ENCODE measurements at places on chromosomes 16 and 17.

DNA sequence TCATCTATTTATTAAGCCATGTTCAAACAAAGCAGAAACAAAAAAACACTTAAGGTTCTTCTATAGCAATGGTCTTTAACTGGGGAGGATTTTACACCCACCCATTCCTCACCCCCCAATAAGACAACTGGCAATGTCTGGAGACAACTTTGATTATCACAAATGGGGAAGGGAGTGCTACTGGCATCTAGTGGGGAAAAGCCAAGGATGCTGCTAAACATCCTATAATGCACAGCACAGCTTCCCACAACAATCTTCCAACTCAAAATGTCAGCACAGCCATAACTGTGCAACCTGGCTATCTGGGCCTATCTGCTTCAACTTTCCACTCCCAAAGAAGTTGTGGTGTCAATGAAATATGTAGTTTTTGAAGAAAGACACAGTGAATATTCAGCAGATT is 1044.4 kb downstream of the CDH8 start:
- DNase-seq, result no peak

- no peak for DNase-seq
These were observed 25.1 kb downstream of the C16orf54 start for GRCh38 chr16:29720703-29721102.

DNA sequence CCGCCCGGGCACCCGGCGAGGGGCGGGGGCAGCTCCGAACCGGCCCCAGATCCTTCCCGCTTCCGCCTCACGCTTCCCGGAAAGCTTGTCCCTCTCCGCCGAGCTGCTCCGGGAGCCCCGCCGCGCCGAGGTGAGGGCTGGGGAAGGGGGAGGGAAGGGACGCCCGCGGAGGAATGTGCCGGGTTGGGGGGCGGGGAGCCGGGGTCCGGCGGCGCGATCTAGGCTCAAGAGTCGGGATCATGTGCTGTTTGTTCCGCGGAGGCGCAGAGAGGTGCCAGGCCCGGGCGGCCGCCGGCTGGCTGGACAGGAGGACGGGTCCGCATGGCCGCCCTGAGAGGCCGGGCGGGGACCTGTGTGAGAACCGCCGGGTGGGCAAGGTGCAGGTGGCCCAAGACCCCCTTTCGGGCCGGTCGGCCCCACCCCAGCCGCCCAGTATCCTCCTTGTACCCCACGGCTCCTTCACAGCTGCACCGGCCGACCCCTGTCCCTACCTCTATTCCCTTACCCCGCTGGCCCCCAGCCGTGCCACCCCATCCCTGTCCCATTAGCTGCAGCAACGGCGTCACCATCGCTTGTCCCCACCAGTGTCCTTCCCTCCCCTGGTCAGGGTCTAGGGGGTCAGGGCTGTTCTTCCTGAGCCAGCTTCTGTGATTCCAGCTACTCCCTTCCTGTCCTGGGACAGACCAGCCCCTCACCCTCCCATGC is 429 bp downstream of the KIF1C start:
- DNase-seq, result peak; percentile 52

GRCh38 chr17:37339321-37339720 is 36.5 kb upstream of the C17orf78 start:
- no peak for DNase-seq

DNA sequence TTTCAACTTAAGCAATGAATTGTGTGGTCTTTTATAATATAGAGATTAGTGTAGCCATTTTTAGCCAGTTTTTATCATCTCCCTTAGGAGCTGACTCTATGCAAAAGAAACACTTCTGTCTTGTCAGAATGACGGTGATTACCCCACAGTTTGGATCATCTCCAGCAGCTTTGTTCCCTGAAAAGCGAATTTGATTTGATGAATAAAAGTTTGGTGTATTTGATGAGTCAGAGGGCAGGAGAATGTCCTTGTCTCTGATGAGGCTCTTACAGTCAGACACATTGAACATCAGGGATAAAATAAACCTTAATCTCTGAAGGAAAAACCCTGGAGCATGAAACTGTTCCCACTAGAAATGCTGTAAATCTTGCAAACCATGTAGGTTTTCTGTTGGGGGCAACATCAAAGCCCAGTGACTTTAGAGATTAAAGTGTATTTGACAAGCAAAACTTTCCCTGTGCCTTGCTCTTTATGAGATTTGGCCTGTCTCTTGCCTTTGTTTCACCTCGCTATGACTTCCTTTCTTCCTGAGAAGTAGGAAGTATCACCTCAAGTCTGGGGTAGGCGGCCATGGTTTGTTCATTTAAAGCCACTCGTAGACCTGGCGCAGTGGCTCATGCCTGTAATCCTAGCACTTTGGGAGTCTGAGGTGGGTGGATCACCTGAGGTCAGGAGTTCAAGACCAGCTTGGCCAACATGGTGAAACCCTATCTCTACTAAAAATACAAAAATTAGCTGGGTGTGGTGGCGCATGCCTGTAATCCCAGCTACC is 209.3 kb downstream of the FTO start:
- no peak for DNase-seq

- no peak for DNase-seq
These were observed 52.4 kb downstream of the PLD6 start for GRCh38 chr17:17153709-17154108.

DNA sequence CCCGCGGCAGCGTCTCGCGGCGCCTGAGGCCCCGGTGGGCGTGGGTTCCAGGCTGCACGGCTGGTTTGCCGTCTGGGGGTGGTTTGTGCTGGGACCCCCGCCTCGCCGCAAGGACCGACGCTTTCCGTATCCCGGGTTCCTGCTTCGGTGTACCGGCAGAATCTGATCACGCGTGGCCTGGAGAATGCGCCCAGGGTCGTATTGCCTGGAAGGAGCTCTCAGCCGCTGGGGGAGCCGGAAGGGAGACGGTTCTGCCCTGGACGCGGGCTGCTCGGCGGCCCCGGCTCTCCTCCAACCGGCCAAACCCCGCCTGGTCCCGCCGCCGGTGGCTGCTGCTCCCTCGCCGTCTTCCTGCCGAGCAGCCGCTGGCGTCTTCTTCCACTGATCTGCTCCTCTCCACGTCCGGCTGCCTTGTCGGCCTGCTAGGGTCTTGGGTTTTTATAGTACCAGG is 39.8 kb downstream of the ZNF778 start:
- DNase-seq, result no peak

GRCh38 chr17:43399839-43400328 is 1.1 kb downstream of the ARL4D start:
- no peak for DNase-seq

GRCh38 chr17:11917415-11917814 is 79.9 kb downstream of the ZNF18 start:
- DNase-seq, result no peak

DNA sequence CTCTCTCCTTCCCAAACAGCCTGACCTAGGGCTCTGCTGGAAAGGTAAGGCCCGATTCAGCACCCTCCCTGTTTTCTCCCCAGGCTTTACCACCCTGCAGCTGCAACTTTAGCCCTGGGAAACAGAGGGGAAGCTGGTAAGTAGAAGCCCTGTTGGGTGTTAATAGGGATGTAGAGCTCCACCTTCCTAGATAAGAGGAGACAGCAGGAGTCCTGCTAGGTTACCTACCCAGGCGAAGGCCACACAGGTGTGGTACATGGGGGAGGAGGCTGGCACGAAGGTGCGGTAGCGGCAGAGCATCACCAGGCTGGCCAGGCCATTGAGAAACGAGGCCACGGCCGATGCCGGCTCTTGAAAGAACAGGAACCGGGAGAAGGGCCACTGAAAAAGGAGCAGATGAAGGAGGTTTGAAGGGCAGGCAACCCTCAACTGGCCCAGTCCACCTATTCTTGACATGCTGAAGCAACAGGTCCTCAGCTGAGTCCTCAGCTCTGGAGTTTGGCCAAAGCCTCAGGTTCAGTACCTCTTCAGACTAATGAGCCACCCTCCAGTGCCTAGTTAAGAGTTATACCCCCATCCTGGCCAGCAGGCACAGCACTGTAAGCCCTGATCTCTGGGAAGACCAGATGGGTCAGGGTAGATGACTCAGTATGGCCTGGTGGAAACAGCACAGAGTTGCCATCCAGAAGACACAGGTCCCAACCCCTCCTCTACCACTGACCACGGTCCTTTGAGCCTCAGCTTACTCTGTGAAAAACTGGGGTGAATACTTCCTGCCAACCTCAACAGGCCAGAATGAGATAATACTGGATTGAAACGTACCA is 3.3 kb downstream of the PGAP3 start:
- DNase-seq, result no peak

- DNase-seq, result no peak
These were observed 39.3 kb downstream of the ARHGAP27 start for GRCh38 chr17:45393411-45393810.

DNA sequence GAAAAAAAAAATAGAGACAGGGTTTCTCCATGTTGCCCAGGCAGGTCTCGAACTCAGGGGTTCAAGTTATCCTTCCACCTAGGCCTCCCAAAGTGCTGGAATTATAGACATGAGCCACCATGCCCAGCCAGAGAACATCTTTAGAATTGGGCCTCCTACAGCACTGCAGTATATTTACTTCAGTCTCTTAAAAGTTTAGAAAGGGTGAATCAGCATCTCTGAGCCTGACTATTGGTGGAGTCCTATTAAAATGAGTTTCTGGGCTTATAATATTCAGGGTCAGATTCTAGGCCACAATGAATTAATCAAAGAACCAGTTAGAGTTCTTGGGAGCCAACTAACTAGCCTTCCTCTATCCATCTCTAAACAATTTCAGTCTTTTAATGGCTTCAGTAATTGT is 22.8 kb downstream of the TADA2A start:
- no peak for DNase-seq

- DNase-seq, result no peak
These were observed 14.1 kb upstream of the CDK10 start for GRCh38 chr16:89672177-89672941.

DNA sequence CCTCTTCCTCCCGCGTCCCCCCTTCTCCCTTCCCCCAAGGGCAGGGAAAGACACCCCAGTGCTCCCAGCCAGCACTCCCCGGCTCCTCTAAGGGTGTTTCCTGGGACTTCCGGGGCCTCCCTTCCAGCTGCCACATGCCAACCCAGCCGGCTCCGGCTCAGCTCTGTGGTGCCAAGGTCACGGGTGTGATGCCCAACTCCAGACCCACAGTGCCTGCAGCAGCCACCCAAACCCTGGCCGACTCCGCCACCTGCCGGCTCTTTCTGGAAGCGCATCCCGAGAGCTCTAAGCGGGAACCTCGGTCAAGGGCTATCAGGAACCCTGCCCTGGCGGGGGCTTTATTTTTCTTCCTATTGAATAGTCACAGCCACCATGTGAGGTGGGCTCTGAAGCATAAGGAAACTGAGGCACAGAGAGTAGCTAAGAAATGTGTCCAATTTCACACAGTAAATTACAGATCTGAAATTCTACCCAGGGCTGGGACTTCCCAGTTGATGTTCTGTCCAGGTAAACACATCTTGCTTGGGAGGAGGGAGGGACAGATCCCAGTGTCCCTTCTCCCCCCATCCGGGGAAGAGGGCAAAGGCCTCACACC is 3.3 kb upstream of the PPP1R1B start:
- peak; percentile 74 for DNase-seq

- DNase-seq, result no peak
These were observed 723 bp downstream of the NTHL1 start for GRCh38 chr16:2046893-2047329.

- DNase-seq, result no peak
These were observed 74.6 kb downstream of the ITFG1 start for GRCh38 chr16:47386201-47386718.

DNA sequence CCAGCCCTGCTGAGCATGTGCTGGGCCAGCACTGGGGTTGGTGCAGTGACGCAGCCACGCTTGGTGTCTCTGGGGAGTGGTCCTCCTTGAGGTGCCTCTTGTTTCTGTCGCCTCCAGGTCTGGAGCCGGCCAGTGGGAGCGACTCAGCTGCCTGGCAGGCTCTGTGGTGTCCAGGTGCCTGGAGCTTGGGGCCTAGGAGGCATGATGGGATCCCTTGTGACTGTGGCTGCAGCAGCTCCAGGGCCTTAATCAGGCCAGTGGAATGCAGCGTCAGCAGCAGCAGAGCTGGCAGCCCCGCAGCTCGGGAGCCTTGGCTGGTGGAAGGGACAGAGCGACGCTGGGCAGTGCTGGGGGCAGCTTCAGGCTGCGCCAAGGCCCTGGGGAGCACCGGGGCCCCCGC is 74.7 kb upstream of the CIBAR2 start:
- DNase-seq, result no peak

GRCh38 chr17:17041571-17042383 is 480 bp upstream of the MPRIP start:
- peak; percentile 86 for DNase-seq

- DNase-seq, result no peak
These were observed 38.1 kb downstream of the SOCS1 start for GRCh38 chr16:11217651-11218603.

- no peak for DNase-seq
These were observed 63.5 kb upstream of the PLCG2 start for GRCh38 chr16:81715358-81716196.

DNA sequence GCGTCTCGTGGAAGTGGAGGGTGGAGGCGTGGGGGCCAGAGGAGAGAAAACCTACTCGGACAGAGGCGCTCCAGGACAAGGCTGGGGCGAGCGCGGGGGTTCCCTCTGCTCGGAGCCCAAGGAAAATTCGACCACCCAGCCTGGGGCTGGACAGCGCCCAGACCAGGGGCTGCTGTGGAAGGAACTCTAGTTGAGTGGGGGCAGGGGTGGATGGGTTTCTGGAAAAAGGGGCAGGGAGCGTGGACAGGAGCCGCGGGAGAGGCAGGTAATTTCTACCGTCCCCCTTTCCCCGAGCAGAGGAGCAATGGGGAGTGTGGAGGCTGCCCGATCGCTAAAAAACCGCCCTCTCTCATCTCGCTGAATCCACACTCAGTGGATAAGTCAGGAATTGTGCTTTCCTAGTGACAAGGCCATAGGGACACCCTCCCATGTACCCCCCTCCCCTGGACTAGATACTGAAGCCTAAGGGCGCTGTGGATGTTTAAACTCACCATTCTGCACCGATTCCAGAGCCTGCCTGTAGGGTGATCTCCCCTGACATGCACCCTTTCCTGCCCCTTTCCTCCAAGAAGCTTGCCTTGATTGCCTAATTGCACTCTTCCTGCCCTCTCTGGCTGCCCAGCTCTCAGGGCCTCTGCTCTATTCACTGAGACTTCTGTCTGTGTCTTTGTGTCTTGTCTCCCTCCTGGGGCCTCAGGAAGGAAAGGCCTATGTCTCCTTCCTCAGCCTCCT is 90.7 kb upstream of the TMEM97 start:
- no peak for DNase-seq

DNA sequence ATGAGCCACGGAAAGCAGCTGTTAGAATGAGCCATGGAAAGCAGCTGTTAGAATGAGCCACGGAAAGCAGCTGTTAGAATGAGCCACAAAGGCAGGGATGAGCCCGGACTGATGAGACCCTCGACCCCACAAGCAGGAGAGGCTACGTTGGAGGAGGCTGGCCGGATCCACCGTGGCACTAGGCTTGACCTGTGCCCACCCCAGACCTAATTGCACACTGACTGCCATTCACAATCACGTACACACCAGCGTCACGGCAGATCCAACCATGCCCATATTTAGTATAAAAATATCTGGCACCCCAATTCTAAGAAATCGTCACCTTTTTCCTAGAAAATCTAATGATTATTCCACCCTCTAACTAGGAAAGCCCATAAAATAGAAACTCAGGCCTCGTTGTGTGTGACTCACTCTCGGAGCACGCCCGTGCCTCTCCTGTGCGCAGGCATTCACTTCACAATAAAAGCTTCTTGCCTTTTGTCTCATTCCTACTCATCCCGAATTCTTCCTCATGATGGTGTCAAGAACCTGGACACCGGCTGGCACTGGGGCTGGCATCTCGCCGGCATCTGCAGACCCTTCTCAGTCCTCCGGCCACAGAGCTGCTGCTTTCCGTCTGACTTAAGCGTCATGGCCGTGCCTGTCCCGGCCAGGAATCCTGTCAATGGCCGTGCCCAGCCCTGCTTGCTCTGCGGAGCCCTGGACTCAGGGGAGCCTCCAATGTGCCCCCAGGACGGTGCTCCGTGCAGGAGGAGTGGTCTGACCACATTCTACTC is 5.5 kb upstream of the SECTM1 start:
- DNase-seq, result no peak

All from D721Med (cell line).